ENCODE measurements at places on chromosomes 4 and X.

DNA sequence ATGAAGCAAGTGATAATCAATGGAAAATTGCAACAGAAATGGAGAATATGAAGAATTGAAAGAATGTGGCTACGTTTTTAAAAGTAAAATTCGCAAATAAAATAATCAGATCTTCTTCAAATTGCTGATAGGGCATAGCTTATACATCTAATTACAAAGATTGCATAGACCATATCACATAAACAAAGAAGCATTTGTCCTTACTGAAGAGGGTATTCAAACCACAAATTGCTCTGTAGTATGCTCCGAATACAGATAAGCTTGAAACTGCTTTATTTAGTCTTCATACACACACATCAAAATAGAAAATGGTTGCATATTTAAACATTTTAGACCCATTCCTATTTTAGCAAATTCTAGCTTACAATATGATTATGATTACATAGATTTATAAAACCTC lies 206.7 kb upstream of the SLIT2 start:
- no peak for DNase-seq

DNA sequence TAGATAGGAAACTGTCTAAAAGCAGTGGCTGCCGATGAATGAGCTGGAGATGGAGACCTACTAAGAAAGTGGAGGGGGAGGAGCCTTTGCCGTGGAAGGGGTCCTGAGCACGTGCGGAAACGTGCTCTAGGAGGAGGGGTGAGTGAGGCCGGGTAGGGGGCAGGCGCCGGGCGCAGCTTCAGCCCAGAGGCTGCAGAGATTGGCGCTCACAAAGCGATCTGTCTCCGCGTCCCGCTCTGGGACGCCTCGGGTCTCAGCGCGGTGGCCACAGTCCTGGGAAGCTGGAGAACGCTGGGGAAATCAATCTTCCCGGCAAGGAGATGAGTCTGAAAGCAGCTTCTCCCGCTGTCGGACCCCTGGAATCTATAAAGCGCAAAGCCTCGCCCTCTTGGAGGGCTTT lies 444 bp upstream of the ARHGAP6 start:
- DNase-seq, result no peak

DNA sequence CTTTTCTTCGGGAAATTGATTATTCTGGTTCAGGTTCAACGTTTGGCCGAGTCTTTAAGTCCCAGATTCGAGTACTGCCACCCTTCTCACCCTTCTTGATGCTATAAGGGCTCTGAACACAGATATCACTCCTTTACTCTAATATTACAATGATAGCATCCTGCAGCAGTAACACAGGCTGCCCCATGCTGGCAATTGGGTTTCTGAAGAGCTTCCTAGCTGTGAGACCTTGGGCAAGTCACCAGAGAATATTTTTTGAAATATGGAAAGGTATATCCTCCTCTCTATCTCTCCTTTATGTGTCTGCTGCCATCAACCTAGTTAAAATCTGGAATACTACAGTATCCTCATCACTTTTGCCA lies 297 bp upstream of the MTMR8 start:
- DNase-seq, result no peak

- no peak for DNase-seq
These were observed 99.4 kb downstream of the GPR82 start for GRCh38 chrX:41823402-41823801.

DNA sequence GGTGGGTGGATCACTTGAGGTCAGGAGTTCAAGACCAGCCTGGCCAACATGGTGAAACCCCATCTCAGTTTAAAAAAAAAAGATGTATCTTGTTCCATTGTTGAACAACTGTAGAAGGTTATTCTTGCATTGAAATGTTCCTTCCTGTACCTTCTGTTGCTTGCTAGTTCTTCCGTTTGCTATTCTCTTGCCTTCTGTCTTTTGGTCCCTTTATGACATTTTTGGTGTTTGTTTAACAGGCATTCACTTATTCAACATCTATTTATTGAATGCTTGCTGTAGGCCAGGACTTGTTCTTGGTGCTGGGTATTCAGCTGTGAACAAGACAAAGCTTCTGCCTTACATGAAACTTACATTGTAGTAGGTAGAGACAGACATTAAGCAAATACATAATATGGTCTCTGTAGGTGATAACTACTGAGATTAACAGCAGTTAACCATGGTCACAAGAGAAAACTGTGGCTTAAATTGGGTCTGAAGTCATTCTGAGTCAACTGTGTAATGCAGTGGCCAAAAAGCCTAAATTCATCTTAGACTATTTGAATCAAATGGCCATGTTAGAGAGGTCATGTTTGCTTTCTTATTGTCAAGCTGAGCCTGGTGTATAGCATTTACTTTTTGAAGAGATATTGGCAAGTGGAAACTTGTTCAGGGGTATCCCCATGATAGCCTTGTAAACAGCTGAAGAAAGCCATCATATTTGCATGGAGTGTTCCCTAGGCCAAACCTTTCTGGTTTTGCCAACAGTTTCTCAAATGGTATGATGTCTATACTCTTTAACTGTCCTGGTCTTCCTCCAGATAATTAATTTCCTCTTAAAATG lies 35.6 kb downstream of the GAB1 start:
- DNase-seq, result no peak

- DNase-seq, result no peak
These were observed 188.6 kb downstream of the TSPAN5 start for GRCh38 chr4:98469771-98470170.

GRCh38 chr4:119299741-119300100 lies 22.2 kb downstream of the FABP2 start:
- no peak for DNase-seq

GRCh38 chr4:141635736-141636081 lies 674 bp upstream of the IL15 start:
- DNase-seq, result no peak

DNA sequence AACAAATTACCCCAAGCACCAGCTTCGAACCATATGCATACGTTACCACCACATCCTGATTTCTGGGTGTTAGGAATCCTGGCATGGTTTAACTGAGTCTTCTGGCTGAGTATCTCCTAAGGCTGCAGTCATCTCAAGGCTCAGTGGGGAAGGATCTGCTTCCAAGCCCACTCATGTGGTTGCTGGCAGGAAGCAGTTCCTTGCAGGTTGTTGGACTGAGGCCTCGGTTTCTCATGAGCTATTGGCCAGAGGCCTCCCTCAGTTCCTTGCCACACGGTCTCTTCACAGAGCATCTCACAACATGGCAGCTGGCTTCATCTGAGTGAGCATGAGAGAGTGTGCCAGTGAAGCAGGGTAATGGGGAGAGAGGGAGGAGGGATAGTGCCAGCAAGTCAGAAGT lies 96.1 kb upstream of the MTM1 start:
- DNase-seq, result no peak

GRCh38 chrX:71910986-71911730 lies 513 bp downstream of the NHSL2 start:
- no peak for DNase-seq

GRCh38 chr4:140116442-140117104 lies 37.4 kb downstream of the MAML3 start:
- no peak for DNase-seq
